Activated CD4-positive, alpha-beta T cell treated with anti-CD3 and anti-CD28 coated beads, Interleukin-10, Interleukin-2, amounts not matched to agents 100 ng/mL and 50 ng/mL, durations not matched to agents 16 hours and 8 hours (primary cell): ENCODE measurements at places on chromosomes 6 and 20.

DNA sequence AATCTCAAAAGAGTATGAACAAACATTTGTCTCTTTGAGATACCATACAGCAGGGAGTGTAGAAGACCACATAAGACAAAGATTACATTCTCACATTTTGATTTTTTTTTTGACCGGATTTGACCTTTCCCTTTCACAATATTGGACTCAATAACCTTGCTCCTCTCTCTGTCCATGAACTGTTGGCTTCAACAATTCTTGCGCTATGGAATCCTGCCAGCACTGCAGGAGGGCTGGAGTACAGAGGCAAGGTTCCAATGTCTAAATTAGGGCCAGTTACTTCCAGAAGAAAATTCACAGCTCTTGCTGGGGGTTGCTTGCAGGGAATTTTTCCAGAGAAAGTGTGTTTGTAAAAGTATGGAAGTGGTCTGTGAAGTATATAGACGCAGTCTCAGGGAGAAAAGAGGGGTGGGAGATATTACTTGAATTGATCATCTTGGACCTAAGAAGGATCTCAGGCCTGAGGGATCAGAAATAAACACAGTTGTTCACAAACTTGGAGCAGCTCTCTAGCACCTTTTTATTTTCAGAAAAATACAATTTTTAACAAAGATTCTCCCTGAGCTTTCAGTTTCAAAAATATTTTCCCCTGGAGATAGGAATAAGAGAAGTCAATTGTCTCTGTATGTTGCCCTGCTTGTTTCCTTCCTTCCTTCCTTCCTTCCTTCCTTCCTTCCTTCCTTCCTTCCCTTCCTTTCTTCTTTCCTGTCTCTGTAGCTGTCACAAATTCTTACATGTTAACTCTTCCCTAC is 765.9 kb downstream of the BCKDHB start:
- no peak for DNase-seq

DNA sequence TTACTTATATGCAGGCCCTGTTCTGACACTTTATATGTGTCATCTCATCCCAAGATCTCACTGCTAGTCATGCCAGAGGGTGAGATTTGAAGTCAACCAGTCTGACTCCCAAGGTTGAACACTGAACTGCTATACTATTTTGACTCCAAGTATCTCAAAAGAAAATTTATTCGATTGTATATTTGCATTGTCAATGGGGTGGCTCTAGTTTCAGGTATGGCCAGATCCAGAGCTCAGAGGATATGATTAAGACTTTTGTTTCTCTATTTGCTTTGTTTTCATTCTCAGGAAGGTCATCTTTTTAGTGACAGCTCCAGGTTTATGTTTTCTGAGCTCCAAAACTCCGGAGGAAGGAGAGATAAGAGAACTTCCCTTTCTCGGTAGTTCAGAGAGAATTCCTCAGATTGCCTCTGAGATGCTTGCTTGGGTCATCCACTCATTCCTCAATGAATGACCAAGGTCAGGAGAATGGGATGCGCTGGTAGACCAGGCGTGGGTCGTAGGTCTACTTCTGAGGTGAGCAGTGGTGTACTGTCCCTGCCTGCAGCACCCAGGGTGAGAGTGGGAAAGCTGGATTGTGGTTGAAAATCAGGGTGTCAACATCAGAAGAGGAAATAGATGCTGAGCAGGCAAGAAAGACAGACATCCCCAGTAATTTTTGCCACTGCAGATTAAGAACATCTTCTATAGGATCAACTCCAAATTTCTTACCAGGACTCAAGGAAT is 99.3 kb downstream of the PFDN4 start:
- DNase-seq: no peak

DNA sequence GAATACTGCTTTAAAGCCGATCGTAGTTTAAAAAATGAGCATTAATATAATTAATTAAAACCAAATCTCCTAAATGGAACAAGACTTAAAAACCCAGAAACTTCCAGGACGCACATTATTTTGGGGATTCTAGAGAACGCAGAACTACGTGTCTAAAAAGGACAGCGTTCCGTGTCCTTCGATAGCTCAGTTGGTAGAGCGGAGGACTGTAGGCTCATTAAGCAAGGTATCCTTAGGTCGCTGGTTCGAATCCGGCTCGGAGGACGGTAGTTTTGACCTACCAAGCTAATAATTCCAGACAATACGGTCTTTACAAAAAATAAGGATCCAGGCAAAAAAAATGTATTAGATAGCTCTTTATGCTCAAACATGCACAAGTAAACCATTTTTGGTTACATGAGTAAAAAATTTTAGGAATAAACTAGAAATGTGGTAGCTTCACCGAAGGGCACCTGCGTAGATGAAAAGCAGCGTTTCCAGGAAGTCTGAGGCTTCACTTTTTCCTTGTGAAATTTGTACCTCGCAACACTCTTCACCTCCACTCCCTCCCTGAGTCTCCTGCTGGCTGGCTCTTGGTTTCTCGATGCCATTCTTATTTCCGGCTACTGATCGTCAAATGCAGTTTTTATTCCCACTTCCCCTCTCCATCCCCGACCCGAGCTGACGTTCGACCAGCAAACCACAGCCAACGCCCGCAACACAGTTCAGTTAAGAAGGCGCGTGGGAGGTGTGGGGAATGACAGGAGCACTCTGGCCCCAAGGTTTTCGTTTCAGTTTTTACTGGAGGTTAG is 19.6 kb upstream of the ABT1 start:
- peak; percentile 90 for DNase-seq

DNA sequence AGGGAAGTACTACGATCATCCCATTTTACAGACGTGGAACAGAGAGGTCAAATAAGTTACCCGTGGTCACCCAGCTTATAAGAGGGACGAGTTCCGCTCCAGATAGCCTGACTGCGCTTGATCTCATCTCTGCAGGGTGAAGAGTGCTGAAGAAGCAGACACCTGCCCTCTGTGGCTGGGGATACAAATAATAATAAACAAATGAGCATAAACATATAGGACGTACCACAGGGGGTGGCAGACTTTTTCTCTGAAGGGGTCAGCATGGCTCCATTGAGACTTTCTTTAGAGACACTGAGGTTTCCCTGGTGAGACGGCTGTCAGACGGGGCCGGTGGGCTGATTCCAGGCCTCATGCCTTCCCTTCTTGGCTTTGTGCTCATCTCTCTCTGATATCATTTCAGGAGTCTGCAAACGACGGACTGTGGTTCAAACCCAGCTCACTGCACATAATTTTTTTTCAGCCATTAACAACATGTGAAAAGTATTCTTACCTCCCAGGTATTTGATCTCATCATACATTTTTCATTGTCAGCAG is 47.1 kb downstream of the IRF4 start:
- DNase-seq: no peak

DNA sequence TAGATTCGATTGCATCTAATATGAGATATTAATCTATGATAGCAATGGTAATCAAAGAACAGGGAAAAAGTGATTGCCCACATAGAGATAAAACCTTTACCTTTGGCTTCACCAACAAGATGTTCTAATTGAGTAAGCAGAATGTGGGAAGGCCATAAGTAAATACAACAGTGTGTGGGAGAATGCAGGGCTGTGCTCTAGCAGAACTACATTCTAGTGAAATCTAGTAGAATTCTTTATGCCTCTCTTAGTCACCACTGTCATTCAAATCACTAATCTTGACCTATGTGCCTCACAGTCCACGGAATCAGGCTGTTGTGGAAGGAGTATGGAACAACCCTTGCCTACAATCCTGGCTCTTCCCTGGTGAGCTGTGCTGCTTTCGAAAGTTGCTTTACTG is 30.4 kb upstream of the MCM9 start:
- no peak for DNase-seq

DNA sequence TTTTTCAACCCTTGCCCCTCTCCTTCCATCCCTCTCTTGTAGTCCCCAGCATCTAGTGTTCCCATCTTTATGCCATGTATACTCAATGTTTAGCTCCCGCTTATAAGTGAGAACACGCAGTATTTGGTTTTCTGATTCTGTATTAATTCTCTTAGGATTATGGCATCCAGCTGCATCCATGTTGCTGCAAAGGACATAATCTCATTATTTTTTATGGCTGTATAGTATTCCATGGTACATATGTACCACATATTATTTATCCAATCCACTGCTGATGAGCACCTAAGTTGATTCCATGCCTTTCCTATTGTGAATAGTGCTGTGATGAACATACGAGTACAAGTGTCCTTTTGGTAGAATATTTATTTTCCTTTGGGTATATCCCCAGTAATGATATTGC is 66.8 kb downstream of the UNC5CL start:
- no peak for DNase-seq

GRCh38 chr20:35726842-35727711 is 15.0 kb downstream of the RBM39 start:
- no peak for DNase-seq

- DNase-seq: no peak
These were observed 41.2 kb upstream of the MTRF1L start for GRCh38 chr6:153043719-153044118.

DNA sequence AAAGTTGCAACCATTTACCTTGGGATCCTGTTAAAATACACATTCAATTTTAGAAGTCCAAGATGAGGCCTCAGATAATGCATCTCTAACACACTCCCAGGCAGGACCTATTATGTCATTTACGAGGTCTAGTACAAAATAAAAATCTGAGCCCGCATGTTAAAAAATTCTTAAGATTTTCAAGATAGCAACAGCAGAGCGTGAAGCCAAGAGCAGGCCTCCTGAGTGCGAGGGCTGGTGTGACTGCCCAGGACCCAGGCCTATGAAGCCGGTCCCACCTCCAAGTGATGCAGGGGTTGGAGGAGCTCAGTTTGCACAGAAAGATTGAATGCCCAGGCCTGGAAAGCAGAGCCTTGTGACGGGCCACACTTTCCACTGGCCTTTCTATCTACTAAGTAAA is 211.1 kb upstream of the KCNQ5 start:
- no peak for DNase-seq
